T-helper 1 cell (primary cell): ENCODE measurements at places on chromosomes 12 and 14.

- DNase-seq: no peak
Observed at GRCh38 chr14:53035336-53036210, 84.7 kb upstream of the FERMT2 start.

- no peak for DNase-seq
Observed at GRCh38 chr12:107369679-107370078, 276.3 kb upstream of the CRY1 start.

- no peak for DNase-seq
Observed at GRCh38 chr12:111754671-111755070, 12.1 kb upstream of the ALDH2 start.

DNA sequence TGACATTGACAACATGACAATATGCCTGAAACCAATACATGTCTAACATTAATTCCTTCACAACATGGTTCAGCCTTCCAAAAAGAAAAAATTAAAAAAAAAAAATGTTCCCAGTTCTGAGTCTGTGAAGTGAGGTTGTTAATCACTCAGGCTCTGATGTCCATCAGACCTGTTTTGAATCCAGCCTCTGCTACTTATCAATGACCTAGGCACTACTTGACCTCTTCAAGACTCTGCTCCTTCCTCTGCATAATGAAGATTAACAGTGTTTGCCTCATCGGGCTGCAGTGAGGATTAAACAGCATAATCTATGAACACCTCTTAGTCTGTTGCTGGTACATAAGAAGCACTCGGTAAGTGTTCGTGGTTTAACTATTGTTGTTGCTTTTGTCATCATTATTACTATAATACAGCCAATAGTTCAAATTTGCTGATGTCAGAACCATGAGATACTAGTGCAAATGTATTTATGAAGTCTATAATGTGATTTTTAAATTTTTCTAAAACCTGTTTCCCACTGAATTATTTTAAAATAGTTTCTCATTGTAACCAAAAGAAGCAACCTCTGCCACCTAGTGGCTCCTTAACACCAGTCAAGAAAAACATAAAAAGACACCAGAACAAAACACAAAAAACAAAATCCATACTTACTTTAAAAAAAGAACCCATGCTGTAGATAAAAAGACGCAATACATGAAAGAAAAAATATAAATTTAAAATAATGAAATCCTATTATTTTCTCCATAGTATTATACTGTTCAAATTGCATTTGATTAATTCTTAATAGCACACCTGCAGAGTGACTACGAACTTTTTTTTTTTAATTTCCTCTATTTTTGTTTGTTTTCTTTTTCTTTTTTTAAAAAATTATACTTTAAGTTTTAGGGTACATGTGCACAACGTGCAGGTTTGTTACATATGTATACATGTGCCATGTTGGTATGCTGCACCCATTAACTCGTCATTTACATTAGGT is 20.3 kb upstream of the TMX1 start:
- DNase-seq: no peak

GRCh38 chr14:34219661-34220377 is 242.2 kb downstream of the SPTSSA start:
- DNase-seq: no peak

- DNase-seq: no peak
Observed at GRCh38 chr14:90019824-90020523, 41.8 kb upstream of the KCNK13 start.

GRCh38 chr12:50024805-50025186 is 498 bp downstream of the RACGAP1 start:
- no peak for DNase-seq

DNA sequence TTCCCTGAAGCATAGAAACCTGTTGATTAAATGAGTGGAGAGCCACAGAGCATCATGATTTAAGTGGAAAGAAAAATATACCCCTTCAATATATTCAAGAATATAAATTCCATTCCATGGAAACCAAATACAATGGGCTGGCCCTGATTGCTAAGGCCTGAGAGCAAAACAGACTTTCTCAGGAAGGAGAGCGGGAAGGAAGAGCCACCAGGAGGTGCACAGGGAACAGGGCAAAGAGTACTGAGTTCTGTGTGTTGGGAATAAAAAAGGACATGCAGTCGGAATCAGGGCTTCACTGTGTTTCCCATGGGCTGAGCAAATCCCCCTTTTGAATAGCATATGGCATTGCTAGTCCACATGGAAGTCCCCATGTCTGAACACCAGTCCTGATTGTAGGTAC is 69.7 kb upstream of the PLEKHG3 start:
- no peak for DNase-seq

- no peak for DNase-seq
Observed at GRCh38 chr12:106582641-106583230, at the start of gene RFX4. TSS of gene RFX4 (plus strand) at chr12:106583004. CDS start at chr12:106583321, 317 bp downstream.

DNA sequence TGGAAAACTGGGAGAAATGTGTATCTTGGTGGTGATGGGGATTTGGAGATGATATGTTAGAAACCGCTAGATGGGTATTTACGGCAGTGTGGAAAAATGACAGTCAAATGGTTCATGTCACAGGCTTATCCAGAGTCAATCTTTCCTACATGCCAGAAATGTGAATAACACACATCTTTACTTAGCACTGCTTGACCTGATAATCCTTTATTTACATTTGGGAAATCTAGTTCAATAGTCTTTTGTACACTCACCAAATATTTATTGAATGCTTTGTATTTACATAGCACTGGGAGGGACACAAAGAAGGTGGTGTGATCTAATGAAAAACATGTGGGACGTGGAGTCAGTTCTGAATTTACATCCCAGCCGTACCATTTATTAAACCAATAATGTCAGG is 208.2 kb downstream of the DIO2 start:
- DNase-seq: no peak

DNA sequence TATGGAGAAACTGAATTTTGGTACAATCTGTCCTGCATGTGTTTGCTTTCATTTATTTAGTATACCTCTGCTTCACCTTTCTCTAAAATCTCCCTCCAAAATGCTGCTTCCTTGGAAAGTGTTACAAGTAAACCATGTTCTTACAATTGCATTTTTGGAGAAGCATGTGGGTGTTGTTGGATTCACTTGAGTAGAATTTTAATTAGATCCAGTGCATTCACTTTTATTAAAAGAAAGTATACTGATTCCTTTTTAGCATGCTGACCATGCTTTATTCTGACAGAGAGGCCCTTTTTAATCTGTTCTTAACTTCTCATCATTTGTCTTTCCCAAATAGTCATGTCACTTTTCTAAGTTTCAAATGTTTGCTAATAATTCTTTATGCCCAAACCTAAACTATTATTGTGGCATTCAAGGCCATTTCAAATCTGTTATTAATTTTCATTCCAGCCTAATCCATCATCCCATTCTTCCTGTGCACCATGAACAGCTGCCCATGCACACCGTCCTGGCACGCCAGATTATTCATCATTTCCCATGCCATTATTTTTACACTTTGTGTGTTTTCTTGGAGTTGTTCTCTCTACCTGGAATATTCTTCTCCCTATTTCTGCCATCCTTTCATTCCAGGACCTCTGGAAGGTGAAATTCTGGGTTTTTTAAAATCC is 90.7 kb downstream of the METTL25 start:
- DNase-seq: no peak
